ENCODE measurements at places on chromosomes 7 and 10.

- no peak for DNase-seq
These were observed 190.0 kb downstream of the KCND2 start for GRCh38 chr7:120462991-120463390.

DNA sequence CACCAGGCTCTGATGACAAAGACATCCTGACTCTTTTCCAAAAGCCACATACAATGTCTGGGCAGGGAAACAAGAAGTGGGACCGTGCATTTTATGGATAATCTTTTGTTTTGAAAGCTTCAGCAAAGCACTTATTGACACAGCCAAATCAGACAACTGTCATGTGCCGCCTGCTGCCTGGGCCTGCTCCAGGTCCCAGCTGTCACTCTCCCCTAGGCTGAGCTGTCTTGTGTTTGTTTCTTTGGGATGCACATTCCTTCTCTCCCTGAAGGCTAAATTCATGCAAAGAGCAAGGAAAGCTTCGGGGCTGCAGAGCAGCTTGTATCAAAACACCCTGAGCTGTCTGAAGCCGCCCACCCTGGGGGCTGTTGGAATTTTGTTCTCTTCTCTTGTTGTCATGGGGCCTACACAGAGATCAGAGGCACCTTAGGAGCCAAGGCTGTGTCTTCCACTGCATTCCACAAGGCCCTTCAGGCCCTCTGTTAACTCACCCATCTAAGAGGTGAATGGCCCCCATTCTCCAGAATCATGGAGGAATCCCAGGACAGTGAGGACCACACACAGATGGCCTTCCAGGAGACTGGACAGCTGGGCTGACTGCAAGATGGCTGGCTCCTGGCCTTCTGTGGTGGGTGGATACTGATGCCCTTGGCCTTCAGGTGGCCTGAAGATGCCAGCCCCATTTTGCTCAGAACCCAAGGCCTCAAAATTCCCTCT, 17.8 kb upstream of the SLC18A2 start:
- DNase-seq, result no peak

DNA sequence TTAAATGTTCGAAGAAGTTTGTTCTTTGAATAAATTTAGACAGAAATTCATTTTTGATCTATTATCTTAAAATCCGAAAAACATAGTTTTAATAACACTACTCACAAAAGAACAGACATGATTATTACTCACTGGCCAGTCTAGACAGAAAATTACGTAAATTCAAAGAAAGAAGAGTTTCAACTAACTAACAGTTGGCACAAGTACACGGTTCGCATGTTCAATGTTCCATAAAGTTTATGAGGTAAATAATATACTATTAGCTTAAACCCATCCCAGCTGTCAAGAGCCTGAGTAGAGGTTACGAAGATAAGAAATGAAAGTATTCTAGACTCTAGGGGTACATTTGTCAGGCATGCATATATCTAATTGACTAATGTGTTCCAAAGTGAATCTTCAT, 151.8 kb upstream of the ASAH2 start:
- no peak for DNase-seq

DNA sequence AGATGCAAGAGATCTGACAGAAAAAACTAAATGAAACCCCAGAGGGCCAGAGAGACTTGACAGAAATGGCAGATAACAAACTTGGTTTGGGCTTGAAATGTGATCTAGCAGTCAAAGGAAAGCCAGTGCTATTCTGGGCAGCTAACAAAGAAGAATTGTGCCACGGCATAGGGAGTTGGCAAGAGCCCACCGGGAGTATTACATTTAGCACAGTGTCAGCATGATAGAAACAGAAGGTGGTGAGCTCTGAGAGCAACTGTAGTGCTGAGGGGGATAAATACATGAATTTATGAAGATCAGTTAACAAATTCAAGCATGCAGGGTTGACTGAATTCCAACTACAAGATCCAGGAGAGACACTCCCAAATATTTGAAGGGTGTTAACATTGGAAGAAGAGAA, 91.1 kb downstream of the AHCYL2 start:
- no peak for DNase-seq

GRCh38 chr7:86950360-86950759, 109.1 kb downstream of the ELAPOR2 start:
- no peak for DNase-seq

DNA sequence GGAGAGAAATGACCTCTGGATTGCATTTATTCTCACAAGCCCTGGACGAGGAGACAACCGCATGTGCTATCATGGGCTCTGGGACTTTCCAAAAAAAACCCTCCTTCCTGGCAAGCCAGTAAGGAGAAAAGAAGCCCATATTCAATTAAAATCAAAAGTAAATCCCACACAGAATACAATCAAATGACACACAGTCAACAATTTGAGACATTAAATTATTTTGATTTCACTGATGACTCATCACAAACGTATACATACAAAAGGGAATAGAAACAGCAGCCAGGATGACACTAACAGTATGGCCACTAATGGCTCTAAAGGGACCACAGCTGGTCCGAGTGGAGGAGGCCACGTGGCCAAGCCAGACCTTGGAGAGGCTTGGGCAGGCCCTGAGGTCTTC, 24.9 kb downstream of the LRRC20 start:
- no peak for DNase-seq

DNA sequence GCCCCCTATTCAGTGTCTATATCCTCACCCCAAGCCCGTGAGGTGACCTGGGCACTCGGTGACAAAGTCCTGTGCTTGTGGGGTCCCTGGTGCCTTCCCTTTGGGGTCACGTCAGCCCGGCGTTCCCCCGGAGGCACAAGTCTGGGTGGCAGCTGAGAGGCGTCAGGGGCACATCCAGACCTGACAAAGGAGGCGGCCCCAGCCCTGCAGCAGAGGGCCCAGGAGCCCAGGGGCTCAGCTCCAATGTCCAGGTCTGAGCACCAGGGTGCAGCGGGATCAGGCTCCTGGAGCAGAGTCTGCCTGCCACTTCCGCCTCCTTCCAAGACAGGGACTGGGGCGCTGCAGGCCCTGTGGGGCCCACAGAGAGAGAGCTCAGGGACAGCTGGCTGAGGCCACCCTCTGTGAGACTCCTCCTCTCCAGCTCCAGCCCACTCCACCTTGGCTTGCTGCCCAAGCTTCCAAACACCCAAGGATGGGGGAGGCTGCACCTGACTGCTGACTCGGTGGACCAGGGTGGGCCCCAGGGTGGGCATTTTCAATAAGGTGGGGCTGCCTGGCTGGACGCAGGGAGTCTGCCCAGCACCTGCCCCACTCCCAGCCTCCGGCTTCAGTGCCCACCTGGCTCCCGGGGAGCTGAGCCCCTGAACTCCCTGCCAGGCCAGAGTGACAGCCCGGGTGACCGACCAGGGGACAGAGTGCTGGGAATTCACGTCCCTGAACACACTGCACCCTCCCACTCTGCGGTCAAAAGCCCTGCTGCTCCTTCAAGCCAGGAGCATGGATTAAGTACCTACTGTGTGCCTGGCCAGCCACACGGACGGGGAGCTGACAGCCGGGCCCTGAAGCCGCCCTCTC, 1.0 kb upstream of the KNDC1 start:
- no peak for DNase-seq

- DNase-seq, result no peak
These were observed 5.0 kb upstream of the AQP1 start for GRCh38 chr7:30906515-30907240.

GRCh38 chr7:38027884-38028455, 107.5 kb downstream of the EPDR1 start:
- peak; percentile 26 for DNase-seq

- DNase-seq, result no peak
These were observed 48.7 kb downstream of the SP8 start for GRCh38 chr7:20737840-20738448.

DNA sequence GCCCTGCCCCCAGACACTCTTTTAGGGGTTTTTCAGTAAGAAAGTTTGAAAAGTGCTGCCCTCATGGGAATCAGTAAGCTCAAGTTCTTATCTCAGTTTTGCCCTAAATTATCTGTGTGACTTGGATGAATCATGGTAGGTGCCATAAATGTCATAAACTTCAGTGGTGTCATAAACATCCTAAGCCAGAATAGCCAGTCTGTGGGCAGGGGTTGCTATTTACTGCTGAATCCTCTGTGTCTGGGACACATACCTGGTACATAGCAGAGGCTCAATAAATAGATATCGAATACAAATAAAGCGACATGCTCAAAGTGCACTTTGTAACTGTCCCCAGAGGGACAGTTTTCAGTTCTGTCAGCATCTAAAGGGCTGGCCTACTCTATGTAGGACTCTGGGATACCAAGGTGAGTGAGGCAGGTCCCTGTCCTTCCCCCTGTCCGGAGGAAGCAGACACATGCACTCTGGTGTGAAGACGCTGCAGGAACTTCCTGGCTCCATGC, 502.1 kb downstream of the RPS24 start:
- DNase-seq, result peak; percentile 48

- peak; percentile 31 for DNase-seq
These were observed 50.1 kb downstream of the SEMA3A start for GRCh38 chr7:84144480-84144879.

DNA sequence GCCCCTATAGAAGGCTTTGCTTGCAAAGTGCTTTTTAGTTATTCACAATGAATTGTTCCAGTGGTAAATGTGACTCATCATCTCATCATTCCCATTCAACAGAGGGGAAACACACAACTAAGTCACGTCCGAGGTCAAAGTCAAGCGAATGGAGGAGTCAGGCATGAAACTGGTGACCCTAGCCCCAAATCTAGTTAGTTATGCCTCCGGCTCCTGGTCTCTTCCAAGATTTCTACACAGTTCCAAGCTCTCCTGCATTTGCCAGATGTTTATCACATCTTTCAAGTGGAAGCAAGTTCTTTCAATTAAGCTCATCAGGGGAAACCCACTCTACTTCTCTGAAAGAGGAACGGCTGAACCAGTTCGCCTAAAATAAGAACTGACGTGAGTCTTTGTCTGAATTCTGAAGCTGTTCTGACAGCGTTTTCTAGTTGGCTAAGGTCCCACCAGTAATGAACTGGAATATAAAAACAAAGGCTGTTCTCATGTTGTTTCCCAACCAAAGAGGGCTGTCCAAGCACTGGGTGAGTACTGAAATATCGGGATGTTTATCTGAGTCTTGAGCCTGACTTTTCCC, 140.9 kb upstream of the NRBF2 start:
- DNase-seq, result no peak

DNA sequence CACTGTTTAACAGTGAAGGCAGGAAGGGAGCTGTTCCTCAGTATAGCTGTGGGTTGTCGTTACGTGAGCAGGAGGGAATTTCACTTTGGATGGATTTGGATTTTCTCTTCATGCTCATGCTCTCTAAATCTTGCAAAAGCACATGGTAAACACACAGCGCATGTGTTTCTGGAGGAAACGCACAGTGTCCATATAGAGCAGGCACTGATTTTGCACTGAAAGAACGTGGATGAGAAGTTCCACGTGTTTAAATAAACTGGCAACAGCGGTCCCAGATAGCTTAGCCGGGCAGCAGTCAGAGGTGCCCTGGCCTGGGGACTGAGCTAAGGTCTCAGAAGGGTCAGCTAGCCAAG, 188.6 kb downstream of the MGMT start:
- no peak for DNase-seq

- DNase-seq, result no peak
These were observed 93.8 kb downstream of the PARP12 start for GRCh38 chr7:139968931-139969330.

DNA sequence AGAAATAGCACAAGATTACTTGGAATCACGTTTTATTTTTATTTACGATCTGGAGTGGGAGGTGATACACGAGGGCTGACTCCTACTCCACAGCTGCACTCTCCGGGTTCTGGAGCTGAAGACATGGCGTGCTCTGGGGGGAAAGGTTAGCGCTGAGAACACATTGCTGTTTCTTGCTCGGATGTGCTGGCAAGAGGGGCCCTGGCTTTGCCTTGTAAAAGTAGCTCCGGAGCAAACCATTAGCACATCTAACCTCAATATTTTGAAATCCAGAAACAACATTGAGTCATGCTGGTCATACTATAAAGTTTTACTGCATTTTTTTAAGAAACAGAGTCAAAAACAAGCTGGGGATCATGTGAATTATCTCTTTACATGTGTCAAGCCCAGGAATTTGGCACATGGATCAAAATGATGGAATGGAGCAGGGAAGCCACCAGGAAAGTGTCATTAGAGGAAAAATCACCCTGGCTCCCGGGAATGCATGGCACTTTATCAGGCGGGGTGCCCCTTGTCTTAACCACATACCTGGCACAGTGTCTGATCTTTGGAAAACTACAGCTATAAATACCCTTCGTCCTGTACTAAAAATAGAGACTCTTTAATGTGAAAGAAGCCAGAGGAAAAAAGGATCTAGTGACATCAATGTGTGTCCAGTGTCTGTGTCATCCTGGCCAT, 31.6 kb upstream of the LYZL1 start:
- DNase-seq, result peak; percentile 72

DNA sequence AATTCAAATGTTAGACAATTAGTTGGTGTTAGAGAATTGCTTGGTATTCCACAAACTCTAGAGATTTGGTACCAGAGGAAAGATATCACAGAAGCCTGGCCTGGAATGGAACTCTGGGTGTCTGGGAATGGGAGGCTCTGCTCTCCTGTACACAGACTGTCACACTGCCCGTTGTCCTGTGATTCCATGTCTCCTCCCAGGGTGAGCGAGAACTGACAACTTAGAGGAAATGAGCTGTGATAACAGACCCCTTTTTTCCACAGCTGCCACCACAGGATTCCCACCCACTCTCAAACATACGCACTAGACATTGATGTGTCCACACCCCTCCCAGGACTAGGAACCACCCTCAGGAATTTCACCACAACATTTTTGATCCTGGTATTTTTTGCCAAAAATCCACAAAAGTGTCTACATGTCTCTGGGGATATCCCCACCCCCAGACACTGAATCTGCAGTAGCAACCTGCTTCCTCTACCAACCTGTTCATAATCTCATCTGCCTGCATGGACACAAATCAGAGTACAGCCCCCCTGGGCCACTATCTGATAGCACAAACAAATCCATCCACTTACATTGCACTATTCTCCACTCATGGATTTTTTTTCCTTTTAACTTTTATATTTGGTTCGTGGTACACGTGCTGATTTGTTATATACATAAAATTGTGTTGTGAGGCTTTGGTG, 4.7 kb downstream of the ZNF273 start:
- no peak for DNase-seq

DNA sequence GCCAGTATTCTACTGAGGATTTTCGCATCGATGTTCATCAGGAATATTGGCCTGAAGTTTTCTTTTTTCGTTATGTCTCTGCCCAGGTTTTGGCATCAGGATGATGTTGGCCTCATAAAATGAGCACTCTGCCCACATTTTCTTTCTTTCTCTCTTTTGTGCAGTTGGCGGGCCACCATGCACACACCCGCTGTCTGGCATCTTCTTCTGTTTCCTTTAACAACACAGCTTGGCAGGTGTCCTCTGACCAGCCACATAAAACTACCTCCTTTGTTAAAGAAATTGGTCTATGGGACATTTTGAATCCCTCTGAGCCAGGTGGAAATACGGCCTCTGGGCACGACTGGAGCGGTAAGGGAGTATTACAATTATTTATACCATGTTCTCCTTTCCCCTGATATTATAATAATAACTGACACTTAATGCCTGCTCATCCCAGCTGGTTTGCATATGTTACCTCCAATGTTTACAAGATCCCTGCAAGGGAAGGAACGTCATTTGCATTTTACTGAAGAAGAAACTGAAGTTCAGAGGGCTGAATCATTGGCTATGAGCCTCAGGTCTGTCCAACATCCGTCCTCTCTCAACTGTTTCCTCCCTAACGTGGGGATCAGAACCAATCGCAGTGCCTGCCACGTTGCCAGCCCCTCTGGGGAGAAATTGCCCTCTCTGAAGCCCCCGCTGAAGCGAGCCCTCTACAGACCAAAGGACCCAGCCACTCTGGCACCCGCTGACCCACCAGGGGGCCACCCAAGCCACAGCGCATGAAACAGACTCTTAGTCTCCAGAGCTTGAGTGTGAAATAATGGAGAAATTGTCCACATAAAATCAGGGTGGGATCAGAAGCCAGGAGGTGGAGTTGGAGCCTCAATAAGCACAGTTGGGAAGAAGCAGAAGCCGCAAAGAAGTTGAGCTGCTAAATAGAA, 125.0 kb upstream of the FOXK1 start:
- DNase-seq, result no peak
